ENCODE measurements at places on chromosomes 12 and 14. TPM values are rescaled to one million over a fixed set of nuclear protein-coding genes. Genes with fewer than 3 reads are reported as not detected.

GSC gene
- not detected for polyA plus RNA-seq

REC8 gene
- polyA plus RNA-seq = 3.8 TPM

SCN8A gene
- 1.9 TPM for polyA plus RNA-seq

GARIN6 gene
- polyA plus RNA-seq = not detected

DNA sequence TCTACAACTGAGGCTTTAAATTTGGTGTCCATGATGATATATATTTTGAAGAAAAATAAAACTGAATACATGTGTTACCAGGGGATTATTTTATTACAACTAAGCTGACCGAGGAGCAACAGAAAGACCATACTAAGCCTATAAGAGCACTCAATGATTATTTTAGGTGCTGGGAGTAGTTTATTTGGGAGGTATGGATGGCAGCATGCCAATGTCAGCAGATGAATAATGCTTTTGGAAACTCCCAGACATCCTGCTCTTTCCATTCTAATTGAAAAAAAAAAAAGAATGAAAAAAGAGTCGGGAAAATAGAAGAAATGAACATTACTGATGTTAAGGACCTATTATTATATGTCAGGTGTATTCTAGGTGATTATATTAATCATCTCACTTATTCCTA lies 441.2 kb downstream of the BTG1 start:
- H3K36me3 ChIP-seq = no peaks in the 10 kb centered on the region
- DNase-seq = no peak
- no peak overlapping the region for H3K4me3 ChIP-seq
- H3K27me3 ChIP-seq = no peaks in the 10 kb centered on the region
- H3K27ac ChIP-seq = no peak overlapping the region
- H3K4me1 ChIP-seq = no peaks in the 10 kb centered on the region

- no peaks in the 10 kb centered on the region for H3K4me1 ChIP-seq
- H3K27me3 ChIP-seq = no peaks in the 10 kb centered on the region
- H3K27ac ChIP-seq = peak overlapping the region; percentile 24
- DNase-seq = no peak
- no peak overlapping the region for H3K4me3 ChIP-seq
- H3K36me3 ChIP-seq = peaks cover 22% of the 10 kb centered on the region
Observed at GRCh38 chr14:91996948-91997371, 42.9 kb downstream of the TRIP11 start.

DNA sequence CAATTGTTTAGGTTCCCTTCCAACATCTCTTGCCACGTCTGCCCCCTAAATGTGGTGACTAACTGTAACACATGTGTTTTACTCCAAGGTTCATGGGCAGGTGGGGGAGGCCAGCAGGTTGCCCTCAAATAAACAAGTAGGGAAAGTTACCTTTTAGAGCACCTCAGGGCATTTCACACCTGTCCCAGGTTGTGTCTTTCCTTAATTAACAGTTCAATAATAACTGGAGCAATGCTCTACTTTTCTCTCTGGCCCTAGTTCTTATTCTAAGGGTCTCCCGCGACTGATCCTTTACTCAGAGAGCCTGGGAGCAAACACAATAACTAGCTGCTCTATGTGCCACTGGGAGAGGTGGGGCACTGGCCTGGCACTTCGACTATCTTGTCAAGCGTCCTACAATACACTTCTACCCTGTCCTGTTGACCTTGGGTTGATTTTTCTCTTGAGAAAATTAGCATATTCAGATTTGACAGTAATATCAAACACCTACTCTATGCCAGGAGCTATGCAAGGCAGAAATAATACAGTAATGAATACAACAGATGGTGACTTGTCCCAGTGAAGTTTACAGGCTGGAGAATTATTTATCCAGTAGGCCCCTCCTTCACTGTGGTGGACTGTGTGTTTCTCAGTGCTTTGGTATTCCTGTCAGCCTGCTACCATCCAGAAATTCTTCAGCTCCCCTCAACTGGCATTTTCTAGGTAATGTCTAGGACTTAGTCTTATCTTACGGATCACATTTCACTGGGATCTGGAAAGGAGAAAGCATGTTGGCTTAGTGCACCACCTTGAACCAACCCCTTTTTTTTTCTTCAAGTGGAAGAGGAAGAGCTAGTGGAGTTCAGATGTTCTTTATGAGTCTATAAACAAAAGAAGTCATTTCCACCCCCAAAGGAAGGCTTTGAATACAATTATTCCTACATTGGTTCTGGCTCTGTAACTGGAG lies 202.6 kb downstream of the CRADD start:
- H3K4me3 ChIP-seq = no peak overlapping the region
- no peaks in the 10 kb centered on the region for H3K36me3 ChIP-seq
- H3K27ac ChIP-seq = no peak overlapping the region

- no peaks in the 10 kb centered on the region for H3K27me3 ChIP-seq
- H3K36me3 ChIP-seq = no peaks in the 10 kb centered on the region
- no peaks in the 10 kb centered on the region for H3K4me1 ChIP-seq
- DNase-seq = no peak
- no peak overlapping the region for H3K27ac ChIP-seq
- no peak overlapping the region for H3K4me3 ChIP-seq
Observed at GRCh38 chr12:52798671-52799504, 3.0 kb upstream of the KRT3 start.

DNA sequence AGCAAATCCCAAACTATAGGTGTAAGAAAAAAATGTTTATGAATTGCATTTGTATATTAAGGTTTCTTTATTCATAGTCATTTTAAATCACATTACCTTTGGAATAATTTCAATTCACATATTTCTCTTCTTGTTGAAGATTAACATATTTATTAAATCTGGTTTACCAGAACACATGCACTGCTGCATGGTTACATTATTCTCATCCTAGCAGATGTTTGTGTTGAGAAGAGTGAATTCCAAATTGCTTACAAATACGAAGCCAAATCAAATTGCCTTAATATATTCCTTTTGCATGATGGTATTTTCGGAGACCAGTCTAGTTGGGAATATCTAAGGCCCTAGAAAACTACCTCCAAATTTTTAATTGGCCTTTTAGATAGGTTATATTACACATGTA lies 130.6 kb downstream of the PLEKHA5 start:
- H3K4me1 ChIP-seq = no peaks in the 10 kb centered on the region
- H3K36me3 ChIP-seq = peaks cover 2% of the 10 kb centered on the region
- H3K27me3 ChIP-seq = no peaks in the 10 kb centered on the region

GRCh38 chr12:123384318-123384993 lies 524 bp downstream of the KMT5A start:
- peak overlapping the region; percentile 66 for H3K27ac ChIP-seq
- no peaks in the 10 kb centered on the region for H3K27me3 ChIP-seq
- H3K36me3 ChIP-seq = no peaks in the 10 kb centered on the region
- H3K4me1 ChIP-seq = peaks cover 12% of the 10 kb centered on the region
- H3K4me3 ChIP-seq = peak overlapping the region; percentile 64

DNA sequence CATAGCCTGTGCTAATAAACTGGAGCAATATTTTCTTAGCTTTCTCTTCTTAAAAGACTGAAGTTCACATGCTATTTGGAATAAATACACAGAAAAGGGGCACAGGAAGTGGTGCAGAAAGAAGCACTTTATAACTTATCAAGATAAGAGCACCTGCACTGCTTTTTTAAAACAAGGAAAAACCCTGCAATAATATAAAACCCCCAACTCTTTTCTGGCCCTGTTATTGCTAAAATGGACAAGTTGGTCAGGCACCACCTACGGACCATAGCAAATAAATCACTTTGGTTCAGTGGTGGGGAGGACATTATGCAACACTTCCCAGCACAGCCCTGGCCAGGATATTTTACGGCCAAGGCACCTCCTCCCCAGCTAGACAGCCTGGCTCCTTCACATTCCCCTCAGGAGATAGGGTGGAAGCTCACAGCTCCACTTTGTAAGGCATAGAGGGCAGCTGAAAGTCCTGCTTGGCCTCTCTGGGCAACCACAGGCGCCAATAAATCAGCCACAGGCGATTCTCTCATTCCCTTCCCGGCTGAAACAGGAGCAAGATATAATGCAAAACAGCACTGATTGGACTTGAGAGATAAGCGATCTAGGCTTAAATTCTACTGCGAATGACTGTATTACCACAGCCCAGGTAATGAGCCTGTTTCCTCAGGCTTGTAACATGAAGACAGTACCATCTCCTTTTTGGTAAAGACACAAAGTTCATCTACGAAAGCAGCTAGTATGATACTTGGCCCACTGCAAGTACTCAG lies 2.0 kb downstream of the ZBTB25 start:
- no peaks in the 10 kb centered on the region for H3K27me3 ChIP-seq
- H3K4me1 ChIP-seq = peaks cover 30% of the 10 kb centered on the region
- H3K27ac ChIP-seq = peak overlapping the region; percentile 100
- no peaks in the 10 kb centered on the region for H3K36me3 ChIP-seq
- DNase-seq = no peak
